ENCODE measurements at places on chromosomes 6 and 20.
A peak's percentile ranks its signal among the peaks of the same experiment; 100 is the strongest.

DNA sequence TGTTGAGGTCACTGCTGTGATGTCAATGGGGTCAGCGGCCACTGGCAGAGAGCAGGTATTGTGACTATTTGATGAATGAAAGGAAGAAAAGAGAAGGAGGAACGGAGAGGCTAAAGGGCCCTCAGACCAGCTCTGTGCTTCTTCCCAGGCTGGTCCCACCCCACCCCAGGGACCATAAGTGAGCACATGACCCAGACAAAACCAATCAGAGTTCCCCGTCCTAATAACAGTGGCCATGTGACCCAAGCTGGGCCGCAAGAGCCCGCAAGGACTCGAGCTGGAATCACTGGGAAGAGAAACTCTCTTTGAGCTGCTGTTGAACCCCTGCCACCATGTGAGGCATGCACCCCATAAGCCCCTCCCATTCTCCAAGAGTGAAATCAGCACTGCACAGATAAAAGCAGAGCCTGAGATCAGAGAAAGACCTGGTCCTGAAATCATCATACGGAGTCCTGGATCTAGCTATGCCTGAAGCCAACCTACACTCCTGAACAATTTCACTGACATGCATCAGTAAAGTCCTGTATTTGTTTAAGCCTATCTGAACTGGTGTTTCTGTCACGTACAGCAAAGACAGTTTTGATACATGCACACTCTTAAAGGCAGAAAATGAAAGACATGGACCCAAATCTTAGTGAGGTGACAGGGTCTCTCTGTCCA lies 90.2 kb downstream of the PREX1 start:
- DNase-seq, result no peak

GRCh38 chr6:126553854-126554253 lies 213.9 kb downstream of the CENPW start:
- no peak for DNase-seq

GRCh38 chr20:4794846-4795245 lies 73.1 kb downstream of the PRND start:
- no peak for DNase-seq

DNA sequence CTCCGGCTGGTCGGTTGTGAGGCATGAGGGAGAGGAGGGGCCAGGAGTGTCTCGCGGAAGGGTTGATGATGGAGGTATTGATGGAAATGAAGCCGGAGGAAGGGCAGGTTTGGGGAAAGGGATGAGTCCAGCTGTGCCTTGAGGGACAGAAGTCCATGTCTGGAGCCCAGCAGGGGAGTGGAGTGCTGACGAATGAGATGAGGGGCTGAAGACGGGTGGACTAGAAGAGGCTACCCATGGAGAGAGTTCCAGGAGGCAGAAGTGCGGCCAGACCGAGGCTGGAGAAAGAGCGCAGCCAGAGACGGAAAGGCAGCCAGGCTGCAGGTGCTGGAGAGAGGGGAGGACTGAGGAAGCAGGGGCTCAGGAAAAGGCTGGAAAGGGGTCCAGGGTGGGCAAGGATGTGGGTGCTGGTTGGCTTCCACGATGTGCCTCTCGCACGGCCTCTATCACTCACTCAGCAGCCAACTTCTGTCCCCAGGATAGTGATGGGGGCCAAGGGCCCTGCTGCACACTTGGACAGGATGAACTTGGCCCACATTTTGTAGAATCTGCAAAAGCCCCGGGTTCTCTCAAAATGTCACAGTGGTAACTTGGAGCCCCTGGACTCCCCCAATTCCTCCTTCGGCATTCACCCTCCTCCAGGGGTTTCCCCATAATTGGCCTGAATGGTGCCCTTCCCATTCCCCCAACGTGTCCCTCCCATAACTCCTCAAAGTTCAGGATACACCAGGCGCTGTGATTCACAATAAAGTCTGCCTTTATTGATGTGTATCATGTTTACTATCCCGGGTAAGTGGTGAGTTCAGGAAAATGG lies 627 bp upstream of the EIF6 start:
- DNase-seq, result no peak

DNA sequence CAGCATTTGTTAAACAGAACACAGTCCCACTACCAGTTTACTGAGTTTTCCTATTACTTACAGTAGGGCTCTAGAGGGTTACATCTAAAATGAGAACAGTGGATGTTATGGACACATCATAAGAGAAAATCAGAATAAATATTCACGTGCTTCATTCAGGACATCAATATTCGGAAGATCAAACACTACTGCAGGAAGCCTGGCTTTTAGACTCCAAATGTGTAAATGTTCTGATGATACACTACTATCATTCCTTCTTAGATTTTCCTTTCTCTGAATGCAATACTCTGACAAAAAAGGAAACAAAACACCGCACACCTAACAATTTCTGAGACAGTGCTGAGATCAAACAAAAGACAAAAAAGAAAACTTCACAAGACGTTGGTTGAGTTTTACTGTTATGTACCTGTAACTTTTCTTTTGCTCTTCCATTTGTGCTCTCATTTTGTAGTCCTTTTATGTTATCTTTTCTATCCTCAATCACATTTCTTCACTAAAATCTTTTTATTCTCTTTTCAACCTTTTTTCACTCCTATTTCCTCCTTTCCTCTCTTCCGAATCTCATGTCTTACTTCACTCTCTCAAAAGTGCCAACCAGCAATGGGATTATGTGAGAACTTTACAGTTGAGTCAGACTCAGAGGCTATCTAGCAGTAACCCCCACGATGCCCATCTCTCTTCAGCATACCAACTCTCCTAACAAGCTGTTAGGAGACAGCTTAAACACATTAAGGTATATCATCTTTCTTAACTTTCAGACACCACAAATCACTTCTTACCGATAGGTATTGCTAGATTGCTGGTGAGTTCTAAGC lies 1.7 kb downstream of the FAM184A start:
- DNase-seq, result peak; percentile 15

- peak; percentile 95 for DNase-seq
Observed at GRCh38 chr20:32484958-32485769, 100.0 kb downstream of the NOL4L start.

DNA sequence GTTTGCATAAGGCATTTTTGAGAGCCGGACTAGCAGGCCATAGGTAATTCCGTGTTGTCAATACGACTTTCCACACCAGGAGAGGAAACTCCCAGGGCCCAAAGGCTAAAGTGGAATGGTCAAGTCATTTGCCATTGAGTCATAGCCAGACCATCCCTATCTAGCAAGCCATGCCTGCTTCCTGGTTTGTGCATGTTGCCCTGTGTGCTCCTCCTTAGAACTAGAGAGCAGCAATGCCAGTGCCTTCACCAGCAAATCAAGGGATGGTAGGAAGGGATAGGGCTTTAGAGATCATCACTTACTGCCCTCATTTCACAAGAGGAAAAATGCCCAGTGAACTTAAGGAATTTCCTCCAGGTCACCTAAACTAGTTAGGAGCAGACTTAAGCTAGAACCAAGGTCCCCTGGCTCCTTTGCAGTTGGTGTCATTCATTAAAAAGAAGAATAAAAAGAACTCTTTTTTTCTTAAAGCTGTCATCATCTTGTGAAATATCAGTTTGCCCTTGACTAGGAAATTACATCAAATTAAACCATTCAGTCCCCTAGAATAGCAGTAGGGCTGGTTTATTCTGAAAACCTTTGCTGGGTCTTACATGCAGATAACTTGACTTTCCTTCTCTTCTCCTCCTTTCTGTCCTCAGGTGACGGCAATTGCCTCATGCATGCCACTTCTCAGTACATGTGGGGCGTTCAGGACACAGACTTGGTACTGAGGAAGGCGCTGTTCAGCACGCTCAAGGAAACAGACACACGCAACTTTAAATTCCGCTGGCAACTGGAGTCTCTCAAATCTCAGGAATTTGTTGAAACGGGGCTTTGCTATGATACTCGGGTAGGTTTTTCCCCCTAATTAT lies 7.4 kb downstream of the TNFAIP3 start:
- no peak for DNase-seq

- DNase-seq, result no peak
Observed at GRCh38 chr6:158086054-158086503, 82.0 kb downstream of the SERAC1 start.

DNA sequence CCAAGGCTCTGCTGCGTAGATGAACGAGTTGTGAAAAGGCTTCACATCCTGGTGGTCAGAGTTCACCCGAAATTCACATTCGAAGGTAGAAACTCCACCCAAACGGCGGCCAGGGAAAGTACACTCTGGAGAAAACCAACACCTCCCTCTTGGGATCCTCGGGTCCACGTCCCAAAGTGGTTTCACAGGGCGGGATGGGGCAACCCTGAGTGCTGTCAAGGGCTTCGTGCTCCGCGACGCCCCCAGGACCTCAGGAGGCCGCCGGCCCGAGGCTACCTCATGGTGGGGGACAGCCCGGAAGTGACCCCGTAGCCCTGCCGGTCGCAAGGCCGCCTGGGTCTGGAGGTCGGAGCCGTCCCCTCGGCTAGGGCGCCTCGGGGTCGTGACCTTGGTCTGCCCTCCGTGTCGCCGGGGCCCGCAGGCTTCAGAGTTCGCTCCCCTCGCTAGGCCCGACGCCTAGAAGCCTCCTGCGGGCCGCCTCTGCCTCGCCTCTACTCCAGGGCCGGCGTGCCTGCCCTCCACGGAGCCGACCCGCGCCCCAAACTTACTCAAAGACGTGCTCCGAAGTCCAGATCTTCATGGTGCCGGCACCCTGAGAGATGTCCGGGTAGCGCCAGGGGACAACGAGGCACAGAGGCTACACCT lies at the start of gene PRELID3B:
Gene PRELID3B (minus strand): TSS at position 636 of the 645 bp plus-strand sequence. CDS start 56 bp downstream, at position 580.
- no peak for DNase-seq

DNA sequence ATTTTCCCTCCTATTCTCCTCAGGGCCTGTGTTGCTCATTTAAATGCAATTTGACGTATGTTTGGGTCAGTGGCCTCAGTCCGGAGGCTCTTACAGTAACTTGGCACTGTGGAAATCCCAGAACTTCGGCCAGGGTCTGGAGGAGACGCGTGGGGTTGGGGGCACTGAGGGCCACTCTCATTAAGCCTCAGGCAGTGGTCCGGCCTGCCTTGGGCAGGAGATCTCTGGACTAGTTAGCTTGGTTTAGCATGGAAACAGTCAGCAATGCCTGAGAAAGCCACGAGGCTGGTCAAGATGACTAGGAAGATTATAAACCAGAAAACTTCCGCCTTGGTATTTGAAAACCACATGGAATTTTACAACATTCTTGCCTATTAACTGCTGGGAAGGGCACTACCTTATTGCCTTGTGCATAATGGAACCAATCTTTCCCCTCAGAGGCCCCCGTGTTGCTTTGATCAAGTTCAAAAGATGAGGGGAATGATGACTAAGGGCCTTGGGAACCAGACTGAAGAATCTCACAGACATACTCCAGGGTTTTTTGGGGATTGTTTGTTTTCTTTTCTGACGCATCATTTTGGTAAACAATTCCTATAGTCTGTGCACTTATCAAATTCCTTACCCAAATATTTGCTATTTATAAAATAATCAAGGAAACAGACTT lies 206.0 kb upstream of the PREP start:
- DNase-seq, result no peak

DNA sequence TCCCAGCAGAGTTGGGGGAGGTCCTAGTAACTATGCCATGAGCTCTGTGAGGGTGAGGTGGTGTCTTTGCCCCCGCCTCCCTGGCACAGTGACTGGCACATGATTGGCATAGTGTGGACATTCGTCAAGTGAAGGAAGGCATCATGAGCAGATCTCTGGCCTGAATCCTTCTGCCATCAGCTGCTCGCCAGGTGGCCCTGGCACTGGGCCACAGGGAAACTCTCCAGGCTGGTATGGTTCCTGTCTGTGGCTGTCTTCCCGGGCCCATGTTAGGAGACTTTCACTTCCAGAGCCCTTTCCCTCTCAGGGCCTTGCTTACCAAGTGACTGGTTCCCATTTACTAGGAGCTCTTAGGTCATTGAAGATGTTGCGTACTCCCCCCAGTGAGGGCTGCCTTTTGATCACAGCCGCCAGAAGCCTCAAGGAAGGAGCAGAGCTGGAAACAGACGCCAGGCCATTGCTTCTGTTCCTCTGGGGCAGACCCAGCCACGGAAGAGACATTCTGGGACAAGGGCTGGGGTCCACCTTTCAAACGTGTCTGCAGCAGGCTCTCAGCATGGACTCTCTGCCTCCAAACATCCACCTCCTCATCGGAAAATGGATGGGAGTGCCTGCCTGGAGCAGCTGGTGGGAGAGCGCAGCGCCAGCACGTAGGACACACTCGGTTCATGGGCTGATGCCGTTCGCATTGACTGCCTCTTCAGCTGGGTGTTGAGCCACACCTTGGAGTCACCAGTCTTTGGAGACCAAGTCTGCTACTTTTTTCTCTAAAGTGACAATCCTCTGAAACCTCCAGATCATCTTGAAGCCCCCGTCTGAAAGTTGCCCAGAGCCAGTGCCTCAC lies 67.2 kb downstream of the PTPN1 start:
- DNase-seq, result no peak

GRCh38 chr20:13765299-13765698 lies 19.4 kb downstream of the ESF1 start:
- no peak for DNase-seq

DNA sequence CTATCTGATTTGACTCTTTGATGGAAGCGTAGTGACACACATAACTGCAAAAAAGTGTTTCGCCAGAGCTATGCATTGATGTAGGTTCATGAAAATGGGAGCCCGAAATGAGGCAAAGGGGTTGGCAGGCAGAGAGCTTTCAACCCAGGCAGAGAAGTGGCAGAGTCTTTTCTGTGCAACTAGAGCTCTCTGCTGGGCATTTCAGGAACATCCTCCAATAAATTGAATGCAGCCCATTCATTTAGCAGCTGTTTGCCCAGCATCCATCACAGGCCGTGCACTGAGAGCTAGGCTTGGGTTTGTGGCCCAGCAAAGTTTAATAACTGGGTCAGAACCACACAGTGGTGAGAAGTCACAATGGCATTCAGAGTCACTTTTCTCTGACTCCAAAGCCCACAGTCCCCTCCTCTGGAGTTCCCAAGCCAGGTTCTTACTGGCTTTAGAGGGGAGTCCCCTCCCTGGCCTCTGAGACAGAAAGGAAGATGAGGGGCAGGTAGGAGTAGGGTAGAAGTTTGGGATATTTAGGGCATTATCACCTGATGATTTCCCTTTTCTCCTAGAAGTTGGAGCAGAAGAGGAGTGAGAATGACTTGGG lies 31.8 kb upstream of the ELMO2 start:
- peak; percentile 14 for DNase-seq

DNA sequence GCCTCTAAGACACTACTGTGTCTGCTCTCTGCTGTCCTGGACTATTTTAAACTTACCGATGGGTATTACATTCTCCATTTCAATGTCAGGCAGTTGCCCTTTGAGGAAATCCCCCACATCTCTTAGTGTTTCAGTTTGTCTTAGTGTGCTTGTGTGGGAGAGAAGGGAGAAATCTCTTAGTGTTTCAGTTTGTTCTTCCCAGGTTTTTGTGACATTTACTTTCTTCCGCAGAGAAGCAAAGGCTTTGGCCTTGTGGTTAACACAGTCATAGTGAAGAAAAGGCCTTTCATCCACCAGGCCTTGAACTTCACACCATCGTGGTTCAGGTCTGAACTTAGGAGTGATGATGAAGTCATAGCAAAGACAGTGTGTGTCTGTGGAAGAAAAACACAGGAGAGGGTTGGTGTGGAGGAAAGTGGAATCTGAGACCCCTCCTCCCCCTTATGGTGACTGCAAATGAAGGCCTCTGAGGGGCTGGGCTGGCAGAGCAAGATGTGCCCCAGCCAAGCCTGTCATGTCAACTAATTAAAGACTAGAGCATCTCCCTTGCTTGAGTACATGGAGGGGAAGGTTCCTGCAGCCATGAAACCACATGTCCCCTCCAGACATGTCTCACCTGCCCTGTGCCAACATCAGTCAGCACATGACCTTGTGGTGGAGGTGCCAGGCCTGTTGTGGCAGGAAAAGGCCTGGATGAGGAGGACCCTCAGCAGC lies 23.9 kb downstream of the RAET1L start:
- peak; percentile 60 for DNase-seq

Measured in activated CD8-positive, alpha-beta T cell treated with anti-CD3 and anti-CD28 coated beads for 36 hours (primary cell).